ENCODE measurements at places on chromosomes 2 and 18.
A peak's percentile ranks its signal among the peaks of the same experiment; 100 is the strongest.

GRCh38 chr18:76339246-76339620 lies 155.8 kb downstream of the ZNF516 start:
- no peaks in the 10 kb centered on the region for H3K36me3 ChIP-seq
- no peak overlapping the region for H3K4me3 ChIP-seq
- H3K27me3 ChIP-seq, result peaks cover 20% of the 10 kb centered on the region
- no peak overlapping the region for H3K27ac ChIP-seq
- no peaks in the 10 kb centered on the region for H3K4me1 ChIP-seq
- DNase-seq, result no peak

GRCh38 chr2:69416147-69416546 lies 21.1 kb downstream of the NFU1 start:
- H3K27ac ChIP-seq, result no peak overlapping the region
- H3K4me1 ChIP-seq, result no peaks in the 10 kb centered on the region
- no peaks in the 10 kb centered on the region for H3K36me3 ChIP-seq
- H3K27me3 ChIP-seq, result no peaks in the 10 kb centered on the region
- DNase-seq, result no peak

DNA sequence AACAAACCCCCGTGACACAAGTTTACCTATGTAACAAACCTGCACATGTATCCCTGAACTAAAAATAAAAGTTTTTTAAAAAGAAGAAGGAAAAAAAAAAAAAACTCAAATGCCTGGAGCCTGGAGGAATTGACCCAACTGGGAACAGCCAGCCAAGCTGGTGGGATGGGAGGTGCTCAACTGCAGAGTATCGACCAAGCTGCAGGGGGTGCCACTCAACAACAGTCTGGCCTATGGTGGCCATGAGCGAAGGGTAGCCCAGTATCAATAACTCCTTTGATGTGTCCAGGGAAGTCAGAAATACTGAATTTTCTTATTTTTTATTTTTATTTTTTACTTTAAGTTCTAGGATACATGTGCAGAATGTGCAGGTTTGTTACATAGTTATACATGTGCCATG lies 310.3 kb upstream of the DLGAP1 start:
- no peak overlapping the region for H3K27ac ChIP-seq
- DNase-seq, result no peak
- no peaks in the 10 kb centered on the region for H3K36me3 ChIP-seq
- H3K4me1 ChIP-seq, result no peaks in the 10 kb centered on the region

GRCh38 chr2:25063876-25064660 lies 22.2 kb downstream of the EFR3B start:
- H3K4me1 ChIP-seq, result no peaks in the 10 kb centered on the region
- no peaks in the 10 kb centered on the region for H3K36me3 ChIP-seq
- no peak for DNase-seq

- DNase-seq, result no peak
- H3K4me1 ChIP-seq, result peaks cover 40% of the 10 kb centered on the region
- no peaks in the 10 kb centered on the region for H3K36me3 ChIP-seq
- H3K27ac ChIP-seq, result no peak overlapping the region
Measured at GRCh38 chr2:108616751-108617161, 82.5 kb downstream of the LIMS1 start.

DNA sequence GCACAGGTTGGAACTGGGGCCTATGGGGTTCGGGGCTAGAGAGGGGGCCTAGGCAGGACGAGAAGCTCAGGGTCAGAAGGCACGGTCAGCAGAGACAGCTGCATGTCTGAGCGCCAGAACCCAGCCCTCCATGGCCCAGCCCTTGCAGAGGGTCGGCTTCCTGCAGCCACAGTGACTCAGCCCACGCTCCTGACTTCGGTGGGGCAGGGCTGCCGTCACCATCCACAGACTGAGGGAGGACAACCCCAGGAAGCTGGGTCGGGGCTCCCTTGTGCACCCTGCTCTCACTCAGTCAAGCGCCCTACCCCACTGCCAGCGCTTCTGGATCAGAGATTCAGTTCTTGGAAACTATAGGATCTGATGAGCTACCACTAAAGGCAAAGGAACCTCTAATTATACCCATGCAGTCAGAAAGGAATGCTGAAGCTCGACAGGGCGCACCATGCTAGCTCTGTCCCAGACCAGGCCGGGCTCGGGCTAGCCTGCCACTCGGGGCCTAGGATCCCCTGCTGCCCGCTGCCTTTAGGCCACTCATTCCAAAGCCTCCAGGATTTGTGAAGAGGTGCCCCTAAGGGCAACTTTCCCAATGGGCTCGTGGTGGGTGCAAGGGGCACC lies 3.0 kb downstream of the ACTR1B start:
- no peaks in the 10 kb centered on the region for H3K36me3 ChIP-seq
- H3K4me1 ChIP-seq, result peaks cover 20% of the 10 kb centered on the region
- H3K27me3 ChIP-seq, result no peaks in the 10 kb centered on the region
- no peak overlapping the region for H3K27ac ChIP-seq
- H3K4me3 ChIP-seq, result no peak overlapping the region

DNA sequence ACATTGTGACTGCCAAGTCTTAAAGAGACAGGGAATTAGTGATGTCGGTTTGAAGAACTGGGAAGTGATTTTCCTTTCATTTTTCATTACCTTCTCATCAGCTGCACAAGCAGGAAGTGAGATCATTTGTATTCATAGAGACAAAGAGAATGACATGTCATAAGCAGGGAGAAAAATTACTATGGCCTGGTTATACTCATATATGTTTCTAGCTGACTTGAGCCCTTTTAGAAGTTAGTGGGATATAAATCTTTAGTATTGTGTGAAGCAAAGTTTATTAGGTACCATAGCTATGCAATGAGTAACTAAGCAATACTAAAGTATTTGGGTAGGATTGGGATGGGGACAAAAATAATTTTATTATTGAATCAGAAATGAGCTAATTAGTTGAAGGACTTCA lies 284.1 kb downstream of the PID1 start:
- no peak for DNase-seq
- H3K27me3 ChIP-seq, result no peaks in the 10 kb centered on the region

DNA sequence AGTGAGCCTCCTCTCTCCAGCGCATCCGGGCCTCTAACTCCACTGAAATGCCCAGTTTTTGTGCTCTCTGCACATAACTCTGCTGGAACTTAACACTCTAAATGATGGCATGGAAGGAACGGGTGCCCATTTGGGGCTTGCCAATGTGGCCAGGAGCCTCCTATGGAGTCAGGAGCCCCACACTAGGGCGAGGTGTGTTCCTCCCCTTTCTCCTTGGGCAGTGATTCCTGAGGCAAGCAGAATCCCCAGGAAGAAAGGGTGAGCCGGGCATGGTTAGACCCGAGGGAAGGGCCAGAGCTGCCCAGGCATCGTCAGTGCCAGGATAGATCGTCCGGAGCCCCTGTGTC lies 63.0 kb downstream of the DDX1 start:
- H3K4me3 ChIP-seq, result no peak overlapping the region
- H3K27ac ChIP-seq, result no peak overlapping the region
- H3K27me3 ChIP-seq, result peaks cover 8% of the 10 kb centered on the region
- H3K36me3 ChIP-seq, result no peaks in the 10 kb centered on the region
- H3K4me1 ChIP-seq, result no peaks in the 10 kb centered on the region

DNA sequence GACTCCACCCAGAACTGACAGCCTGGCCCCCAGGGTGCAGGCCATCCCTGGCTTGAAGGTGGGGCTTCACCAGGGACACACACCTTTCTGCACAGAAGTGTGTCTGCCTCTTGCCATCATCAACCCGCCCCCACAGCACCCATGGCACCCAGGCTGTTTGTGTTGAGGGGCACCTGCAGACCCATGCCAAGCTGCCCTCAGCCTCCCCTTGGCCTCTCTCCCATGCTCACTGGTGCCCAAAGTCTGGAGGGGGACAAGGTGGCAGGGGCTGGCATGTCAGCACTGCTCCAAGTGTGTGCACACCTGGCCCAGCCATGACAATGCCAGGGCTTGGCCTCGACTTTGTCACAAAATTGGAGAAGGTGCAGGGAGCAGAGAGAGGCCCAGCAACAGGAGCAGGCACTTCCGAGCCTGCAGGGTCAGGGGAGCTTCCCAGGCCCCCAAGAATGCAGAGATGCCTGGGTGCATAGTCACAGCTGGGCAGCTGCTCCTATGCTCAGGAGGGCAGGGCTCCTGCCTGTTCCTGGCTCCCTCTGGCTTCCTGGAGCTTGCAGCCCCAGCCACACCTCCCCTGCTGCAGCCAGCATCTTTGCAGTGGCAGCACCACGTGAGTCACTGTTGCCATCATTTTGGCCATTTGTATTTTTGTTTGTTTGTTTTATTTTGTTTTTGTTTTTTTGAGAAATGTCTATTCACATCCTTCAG lies 280.6 kb upstream of the UBE2E3 start:
- H3K4me1 ChIP-seq, result no peaks in the 10 kb centered on the region
- no peak for DNase-seq
- H3K27me3 ChIP-seq, result no peaks in the 10 kb centered on the region
- no peak overlapping the region for H3K27ac ChIP-seq

GRCh38 chr2:170098626-170099312 lies 79.2 kb upstream of the MYO3B start:
- H3K36me3 ChIP-seq, result no peaks in the 10 kb centered on the region
- no peaks in the 10 kb centered on the region for H3K27me3 ChIP-seq

GRCh38 chr2:160906878-160907277 lies 253.3 kb upstream of the TANK start:
- no peaks in the 10 kb centered on the region for H3K36me3 ChIP-seq
- no peak overlapping the region for H3K27ac ChIP-seq
- no peak for DNase-seq
- H3K27me3 ChIP-seq, result no peaks in the 10 kb centered on the region

- no peaks in the 10 kb centered on the region for H3K36me3 ChIP-seq
- no peak overlapping the region for H3K4me3 ChIP-seq
- H3K27me3 ChIP-seq, result no peaks in the 10 kb centered on the region
- DNase-seq, result peak; percentile 26
Measured at GRCh38 chr2:118046634-118047210, 32.9 kb upstream of the CCDC93 start.

DNA sequence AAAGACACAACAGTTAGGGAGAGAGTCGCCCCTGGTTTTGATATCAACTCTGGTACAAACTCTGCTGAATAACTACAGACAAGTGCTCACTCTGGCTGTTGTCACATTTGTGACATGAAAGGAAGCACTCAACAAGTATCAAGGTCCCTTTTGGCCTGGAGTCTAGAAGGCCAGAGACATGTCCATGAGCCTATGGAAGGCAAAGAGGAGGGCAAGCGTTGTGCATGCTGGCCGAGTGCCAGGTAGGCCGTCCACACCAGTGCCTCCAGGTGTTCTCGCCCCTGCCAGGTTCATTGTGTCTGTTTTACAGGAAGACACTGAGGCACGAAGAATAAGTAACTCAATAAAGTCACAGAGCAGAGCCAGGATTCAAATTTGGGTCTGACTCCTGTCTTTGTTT lies 21.1 kb downstream of the ILKAP start:
- H3K36me3 ChIP-seq, result peaks cover 65% of the 10 kb centered on the region
- no peak overlapping the region for H3K27ac ChIP-seq
- H3K4me1 ChIP-seq, result no peaks in the 10 kb centered on the region
- no peak for DNase-seq
- H3K4me3 ChIP-seq, result no peak overlapping the region

DNA sequence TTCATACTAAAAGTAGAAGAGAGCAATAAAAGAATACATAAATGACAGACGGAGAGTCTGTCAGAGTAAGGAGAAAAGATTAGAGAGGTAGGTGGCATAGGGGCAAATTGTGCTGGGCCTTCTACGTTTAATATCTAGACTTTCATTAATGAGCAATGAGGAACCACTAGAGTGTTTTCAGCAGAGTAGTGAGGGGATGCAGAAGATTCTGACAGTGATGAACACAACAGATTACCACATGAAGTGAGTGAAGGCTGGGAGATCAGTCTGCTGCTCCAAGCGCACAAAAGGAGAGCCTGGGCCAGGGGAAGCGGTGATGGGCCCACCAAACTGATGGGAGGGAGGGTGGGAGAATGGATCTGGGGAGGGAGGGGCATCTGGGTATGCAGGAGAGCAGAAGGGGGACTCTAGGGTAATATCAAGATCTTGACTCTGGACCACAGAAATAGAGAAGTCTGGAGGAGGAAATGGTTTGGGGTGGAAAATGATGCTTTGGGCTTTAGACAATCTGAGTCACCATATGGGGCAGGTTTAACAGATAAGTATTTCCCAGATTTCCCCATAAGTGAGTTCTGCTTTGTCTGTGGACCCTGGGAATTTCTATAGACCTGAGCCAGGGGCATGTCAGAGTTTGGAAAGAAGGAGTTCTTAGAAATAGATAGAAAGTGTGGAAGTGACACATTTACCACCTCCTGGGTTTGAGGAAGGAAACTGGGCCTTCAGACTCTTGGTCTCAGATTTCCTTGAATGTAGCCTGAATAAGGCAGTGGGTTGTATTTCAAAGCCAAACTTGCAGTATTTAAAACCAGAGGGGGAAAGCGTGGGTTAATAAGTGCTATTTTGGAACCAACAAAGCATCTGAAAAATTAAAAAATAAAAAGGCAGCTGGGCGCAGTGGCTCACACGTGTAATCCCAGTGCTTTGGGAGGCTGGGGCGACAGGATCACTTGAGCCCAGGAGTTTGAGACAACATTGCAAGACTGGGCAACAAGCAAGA lies 15.0 kb upstream of the IL1A start:
- no peak overlapping the region for H3K27ac ChIP-seq
- DNase-seq, result no peak
- no peak overlapping the region for H3K4me3 ChIP-seq
- no peaks in the 10 kb centered on the region for H3K4me1 ChIP-seq
- no peaks in the 10 kb centered on the region for H3K27me3 ChIP-seq

GRCh38 chr18:11859903-11860407 lies 8.7 kb downstream of the CHMP1B start:
- H3K36me3 ChIP-seq, result no peaks in the 10 kb centered on the region
- peaks cover 36% of the 10 kb centered on the region for H3K4me1 ChIP-seq
- peak overlapping the region; percentile 27 for H3K4me3 ChIP-seq
- H3K27ac ChIP-seq, result peak overlapping the region; percentile 27
